B cell (primary cell): ENCODE measurements at places on chromosomes 1 and 21.

GRCh38 chr1:61085206-61085982 lies 3.0 kb downstream of the NFIA start:
- no peak for DNase-seq

DNA sequence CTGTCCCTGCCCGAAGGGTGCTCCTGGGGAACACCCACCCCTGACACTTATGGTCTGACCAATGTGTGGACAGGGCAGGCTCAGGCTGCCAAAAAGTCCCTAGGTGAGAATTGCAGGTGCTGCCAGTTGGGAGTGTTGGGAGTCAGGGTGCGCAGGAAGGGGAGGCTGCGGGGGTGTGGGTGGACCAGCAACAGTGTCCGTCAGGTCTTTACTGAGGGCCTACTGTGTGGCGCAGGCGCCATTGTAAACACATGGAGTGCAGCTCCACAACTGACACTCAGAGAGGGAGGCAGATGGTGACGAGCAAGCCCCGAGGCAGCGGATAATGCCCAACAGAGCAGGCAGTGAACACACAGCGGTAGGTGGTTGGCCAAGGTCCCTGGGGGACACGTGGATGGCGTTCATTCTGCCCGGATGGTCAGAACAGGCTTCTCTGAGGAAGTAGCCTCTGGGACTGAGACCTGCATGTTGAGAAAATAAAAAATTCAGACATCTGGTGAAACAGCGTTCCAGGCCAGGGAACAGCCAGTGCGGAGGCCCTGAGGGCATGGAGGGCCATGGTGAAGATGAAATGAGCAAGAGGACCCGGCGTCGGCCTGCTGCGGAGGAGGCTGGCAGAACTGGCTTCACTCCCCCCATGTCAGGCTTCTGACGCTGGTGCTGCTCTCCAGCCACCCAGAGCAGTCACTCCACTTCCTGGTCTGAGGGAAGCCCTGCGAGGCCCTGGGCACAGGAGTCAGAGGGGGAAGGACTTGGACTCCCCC lies 136.2 kb upstream of the ZBTB40 start:
- no peak for DNase-seq

DNA sequence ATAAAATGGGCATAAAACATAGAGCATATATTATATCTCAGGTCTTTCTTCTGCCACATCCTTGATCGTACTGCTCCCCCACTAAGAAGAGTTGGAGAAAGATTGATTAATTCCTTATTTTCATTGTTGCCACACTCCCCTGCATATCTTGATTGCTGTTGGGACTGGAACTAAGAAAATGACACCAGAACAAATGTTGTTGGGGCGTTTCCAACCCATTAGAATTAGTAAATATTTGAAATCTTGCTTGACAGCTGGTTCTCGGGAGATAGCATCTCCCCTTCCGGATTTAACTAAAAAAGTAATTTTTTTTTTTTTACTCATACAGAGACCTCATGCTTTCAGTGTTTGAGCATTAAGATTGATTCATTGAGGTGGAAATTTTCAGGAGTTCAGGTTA lies 493.0 kb upstream of the PLXNA2 start:
- DNase-seq, result no peak

DNA sequence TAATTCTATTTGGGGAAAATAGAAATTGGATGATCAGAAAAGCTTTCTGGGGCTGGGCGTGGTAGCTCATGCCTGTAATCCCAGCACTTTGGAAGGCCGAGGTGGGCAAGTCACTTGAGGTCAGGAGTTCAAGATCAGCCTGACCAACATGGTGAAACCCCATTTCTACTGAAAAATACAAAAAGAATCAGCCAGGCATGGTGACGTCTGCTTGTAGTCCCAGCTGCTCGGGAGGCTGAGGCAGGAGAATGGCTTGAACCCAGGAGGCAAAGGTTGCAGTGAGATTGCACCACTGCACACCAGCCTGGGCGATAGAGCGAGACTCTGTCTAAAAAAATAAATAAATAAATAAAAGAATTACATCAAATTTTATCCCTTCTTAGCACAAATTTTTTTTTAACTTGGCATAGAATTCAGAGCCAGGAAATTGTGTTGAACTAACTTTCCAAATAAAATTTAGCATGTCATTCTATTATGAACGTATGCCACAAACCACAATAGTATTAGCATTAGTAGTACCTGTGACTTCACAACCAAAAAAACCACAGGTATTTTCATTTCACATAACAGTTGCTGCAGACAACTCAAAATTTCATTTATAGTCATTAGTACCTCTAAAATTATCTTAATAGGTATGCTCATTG lies 4.5 kb upstream of the ANKRD13C start:
- DNase-seq, result no peak

- no peak for DNase-seq
Measured at GRCh38 chr1:110424699-110425611, 17.5 kb upstream of the LAMTOR5 start.

- no peak for DNase-seq
Measured at GRCh38 chr1:235775246-235775860, 91.4 kb downstream of the LYST start.

DNA sequence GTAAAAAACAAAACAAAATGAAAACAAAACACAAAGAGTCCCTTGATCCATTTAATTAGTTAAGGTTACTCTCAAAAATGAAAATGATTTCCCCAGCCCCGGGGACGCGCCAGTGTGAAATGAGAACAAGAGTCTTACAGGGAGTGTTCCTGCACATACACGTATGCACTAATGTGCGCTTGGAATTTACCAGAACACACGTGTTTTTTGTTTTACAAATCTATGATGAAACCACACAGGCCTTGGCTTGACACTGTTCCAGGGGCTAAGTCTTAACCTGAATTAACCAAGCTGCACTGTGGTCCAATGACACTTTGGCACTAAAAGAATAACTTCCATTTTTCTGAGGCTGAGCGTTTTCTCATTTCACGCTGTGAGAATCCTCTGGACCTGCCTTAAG lies 63.7 kb downstream of the SLC45A1 start:
- no peak for DNase-seq

- no peak for DNase-seq
Measured at GRCh38 chr1:203669739-203670138, 43.1 kb downstream of the ATP2B4 start.

GRCh38 chr21:21000591-21001175 lies 2.5 kb downstream of the NCAM2 start:
- DNase-seq, result no peak

DNA sequence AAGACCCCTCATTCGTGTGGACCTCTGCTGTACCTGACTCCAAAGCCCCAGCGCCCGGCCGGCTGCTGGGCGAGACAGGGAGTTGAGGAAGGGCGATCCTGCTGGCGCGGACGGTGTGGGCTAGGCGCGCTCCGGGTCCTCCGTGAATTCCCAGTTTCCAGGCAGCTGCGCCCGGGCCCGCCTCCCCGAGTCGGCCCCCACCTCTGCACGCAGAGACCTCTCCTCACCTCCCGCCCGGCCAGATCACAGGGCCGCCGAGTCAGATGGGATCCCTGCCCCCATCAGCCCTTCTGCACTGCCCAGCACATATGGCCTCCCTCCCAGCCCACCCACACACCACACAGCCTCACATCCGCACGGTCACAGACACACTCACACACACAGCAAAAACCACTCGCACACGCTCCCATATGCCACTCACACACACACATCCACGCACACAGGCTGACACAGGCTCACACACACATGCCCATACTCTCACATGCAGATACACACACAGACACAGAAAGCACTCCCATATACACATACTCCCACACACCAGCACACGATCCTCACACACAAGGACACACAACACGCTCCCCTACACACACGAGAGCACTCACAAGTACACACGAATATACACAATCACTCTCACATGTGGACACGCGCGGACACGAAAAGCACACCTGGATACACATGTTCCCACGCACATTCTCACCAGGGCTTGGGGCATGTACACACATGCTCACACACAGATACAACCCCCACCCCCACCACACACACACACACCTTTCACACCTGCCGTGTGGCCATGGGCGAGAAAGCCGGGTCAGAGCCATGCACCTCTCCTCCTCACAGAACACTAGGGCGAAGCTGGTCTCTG lies 7.2 kb upstream of the GUCA2B start:
- no peak for DNase-seq

DNA sequence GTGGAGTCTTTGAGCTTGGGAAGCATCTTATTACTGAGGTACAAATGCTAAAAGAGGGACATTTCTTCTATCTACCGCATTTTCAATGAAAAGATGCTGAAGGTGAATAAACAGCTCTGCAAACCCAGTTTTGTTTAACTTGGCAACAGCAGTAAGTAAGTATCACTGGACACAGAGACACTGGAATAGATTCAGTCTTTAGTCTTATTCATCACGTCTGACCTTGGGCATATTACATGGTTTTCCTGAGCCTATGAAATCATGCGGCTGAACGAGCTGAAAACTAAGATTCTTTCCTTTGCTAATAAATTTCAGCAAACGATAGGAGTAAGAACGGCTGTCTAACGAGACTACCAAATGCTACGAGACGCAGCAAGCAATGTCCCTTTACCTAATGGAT lies 207.4 kb downstream of the GABPA start:
- no peak for DNase-seq

GRCh38 chr21:38377165-38378088 lies 120.6 kb downstream of the KCNJ15 start:
- no peak for DNase-seq

- DNase-seq, result no peak
Measured at GRCh38 chr1:172883387-172883791, 167.4 kb downstream of the TNFSF18 start.

DNA sequence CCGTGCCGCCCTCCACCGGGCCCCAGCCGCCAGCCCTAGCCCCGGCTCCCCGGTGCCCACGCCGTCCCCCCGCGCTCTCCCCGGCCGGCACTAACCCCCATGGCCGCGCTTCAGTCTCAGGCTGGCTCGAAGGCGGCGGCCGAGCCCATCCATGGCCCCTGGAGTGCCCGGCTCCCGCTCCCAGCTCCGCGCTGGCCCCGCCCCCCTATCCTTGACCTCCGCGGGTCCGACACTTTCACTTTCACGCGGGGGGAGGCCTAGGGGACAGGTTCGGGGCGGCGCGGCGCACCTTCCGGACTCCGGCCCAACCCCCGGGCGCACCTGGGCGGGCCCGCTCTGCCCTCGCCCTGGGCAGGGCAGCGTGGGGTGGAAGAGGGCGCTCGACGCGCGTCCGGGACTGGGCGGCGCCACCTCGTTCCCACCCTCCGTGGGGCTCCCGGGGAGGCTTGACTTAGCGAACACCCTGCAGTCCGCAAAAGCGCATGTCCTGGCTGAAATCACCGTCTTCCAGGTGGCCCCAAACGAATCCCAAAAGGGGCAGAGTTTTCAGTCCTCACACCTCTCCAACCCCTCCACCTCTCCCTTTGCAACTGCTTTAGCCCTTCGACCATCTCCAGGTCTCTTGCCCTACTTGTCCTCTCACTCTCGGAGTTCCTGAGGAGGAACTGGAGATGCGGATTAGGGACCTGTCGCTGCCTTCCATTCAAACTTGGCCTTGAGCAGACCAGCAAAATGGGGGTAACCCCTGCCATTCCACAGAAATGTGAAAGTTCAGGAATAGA lies 3.9 kb upstream of the DENND2D start:
- peak; percentile 85 for DNase-seq

GRCh38 chr1:51506537-51506936 lies 12.5 kb downstream of the EPS15 start:
- peak; percentile 50 for DNase-seq

DNA sequence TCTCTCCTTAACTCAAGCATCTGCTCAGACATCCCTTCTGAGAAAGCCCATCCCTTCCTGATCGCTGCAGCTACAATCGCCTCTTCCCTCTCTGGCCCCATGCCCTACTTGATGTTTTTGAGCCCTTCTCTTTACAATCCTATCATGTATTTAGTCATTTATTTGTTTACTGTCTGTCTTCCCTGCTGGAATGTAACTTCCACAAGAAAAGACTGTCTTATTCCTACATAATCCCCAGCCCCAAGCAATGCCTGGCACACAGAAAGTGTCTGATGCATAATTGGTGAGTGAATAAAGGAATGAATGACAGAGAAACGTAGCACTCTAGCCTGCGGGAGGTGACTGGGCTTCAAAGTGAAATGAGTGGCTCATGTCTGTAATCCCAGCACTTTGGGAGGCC lies 25.4 kb downstream of the ECE1 start:
- no peak for DNase-seq

DNA sequence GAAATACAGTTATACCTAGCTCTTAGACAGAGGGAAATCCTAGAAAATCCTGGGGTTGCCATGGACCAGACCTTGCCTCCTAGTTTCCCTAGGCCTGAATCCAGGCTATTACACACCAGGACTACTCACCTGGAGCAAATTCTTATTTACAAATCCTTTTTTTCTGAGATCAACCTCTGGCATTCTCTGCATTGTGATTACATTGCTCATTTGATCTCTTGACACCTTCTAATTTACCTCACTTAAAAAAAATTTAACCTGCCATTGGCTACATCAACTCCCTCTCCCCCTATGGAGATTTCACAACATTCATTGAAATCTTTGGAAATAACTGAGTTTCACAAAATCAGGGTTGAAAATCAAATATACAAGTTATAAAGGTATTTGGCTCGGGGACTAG lies 2.9 kb upstream of the C1orf105 start:
- no peak for DNase-seq

- no peak for DNase-seq
Measured at GRCh38 chr1:33022650-33023200, 14.0 kb downstream of the AK2 start.

DNA sequence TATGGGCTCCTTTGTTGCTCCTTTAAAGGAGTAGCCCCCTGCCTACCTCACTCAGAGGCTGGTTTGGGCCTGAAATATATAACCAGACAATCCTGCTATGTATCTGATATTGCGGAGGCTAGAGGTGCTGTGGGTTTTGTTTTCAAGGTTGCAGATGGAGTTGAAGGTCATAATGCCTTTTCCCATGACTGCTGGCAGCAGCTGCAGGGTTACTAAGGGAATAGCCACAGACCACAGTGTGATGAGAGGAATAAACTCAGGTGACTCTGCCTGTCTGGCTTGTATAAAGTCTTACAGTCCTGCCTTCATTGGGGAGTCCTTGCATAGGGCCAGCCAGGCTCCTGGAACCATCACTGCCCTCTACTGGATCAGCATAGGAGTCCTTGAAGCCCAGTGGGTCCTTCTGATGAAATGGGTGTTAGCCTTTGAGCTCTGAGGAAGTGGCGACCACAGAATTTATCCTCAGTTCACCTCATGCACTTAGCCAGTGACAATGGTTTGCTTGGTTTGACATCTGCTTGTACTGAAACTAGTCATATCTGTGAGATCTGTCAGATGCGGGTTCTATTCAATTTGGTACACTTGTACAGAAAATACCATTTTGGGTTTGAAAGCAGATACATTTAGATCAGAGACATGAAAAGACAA lies 174.4 kb upstream of the HMCN1 start:
- peak; percentile 60 for DNase-seq

DNA sequence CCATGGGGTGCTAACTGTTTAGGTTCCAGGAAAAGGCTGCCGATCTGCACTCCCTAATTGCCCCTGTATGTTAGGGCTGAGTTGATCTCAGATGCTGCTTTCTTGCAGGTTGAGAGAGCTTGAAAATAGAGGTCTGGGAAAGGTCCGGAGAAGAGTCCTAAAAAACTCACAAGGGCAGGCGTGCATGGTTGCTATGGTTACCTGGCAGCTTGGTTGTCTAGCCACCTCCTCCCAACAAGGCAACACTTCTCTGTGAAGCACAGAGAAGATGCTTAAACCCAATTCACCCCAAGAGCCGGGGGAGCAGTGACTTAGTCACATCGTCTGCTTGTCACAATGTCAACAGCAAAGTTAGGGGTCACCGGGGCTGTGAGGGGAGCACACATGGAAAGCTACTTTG lies 31.0 kb upstream of the LRRC52 start:
- no peak for DNase-seq
